Calu3 (cell line): ENCODE measurements at places on chromosomes 2 and 18. TPM values are rescaled to one million over a fixed set of nuclear protein-coding genes. Genes with fewer than 3 reads are reported as not detected.

DNA sequence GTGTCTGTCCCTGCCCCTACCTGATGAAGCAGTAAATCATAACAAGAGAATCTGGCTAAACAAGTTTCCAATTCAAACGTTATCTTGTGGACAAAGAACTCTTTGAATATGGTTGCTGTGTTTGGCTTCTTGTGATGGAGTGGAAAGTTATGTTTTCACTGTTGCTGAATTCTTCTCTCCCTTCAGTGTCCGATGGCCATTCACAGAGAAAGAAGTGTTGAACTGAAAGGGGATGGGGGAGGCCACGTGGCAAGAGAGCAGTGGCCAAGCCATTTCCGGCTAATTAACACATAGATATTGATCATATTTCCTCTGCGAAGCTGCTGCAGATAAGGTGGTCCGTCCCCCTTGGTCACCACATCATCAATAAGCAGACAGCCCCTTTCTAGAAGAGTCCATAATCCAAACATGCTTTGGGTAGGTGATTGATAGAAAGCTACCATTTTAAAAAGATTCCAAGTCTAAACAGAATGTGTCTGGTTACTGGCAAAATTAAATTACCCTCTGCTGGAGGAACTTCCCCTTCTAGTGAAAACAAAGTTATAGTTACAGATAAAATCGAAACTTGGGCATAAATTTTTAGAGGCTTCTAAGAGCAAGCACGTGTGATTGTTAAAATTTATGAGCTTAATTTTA is 36.9 kb upstream of the FZD7 start:
- peak; percentile 52 for DNase-seq

- DNase-seq = no peak
Measured at GRCh38 chr2:10425699-10426098, 22.4 kb downstream of the ODC1 start.

DNA sequence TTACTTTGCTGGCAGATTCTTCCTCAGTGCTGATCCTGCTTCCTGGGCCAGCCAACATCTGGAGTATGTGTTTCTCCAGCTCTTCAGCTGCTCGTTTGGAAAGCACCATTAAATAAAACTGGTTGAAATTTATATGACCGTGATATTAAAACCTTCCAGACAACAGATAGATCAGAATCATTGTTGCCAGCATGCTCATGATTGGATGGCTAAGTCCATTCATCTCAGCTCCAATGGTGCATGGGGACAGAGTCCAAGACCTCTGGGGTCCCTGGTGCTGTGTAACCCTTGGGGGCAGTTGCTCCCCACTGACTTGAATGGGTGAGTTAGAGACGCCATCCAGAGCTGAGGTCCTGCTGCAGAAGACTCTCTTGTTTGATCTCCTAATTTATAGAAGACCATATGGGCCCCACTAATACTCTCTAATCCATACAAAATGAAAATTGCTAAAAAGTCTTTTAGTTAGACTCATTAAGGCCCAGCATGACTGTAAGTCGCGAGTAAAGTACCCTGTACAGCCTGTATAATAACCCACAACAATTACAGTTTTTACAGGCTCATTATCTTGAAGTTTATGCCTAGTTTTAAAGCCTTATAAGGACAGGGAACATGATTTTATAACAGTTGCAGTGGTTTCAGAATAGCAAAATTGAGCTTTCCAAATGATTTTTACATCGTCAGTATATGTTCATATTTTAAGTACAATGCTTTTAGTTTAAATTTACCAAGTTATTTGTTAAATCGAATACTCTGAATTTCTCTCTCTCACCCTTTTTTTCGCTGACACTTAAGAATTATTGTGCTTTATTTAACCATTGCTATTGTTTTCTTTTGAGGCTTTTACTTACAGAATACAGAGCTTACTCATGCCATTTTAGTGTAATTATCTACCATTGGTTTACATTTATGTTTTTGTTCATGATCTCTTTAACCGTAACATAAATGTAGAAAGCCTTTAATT is 60.0 kb downstream of the CABLES1 start:
- no peak for DNase-seq

Gene PLEKHH2
- 20.7 and 21.2 TPM in 2 replicates for total RNA-seq

GRCh38 chr2:195319548-195320412 is 337.2 kb upstream of the SLC39A10 start:
- DNase-seq = no peak

- no peak for DNase-seq
Measured at GRCh38 chr2:55887901-55888624, 35.5 kb downstream of the EFEMP1 start.

Gene PLCD4
- 0.38 and 0.95 TPM in 2 replicates for total RNA-seq

Gene HOXD4
- total RNA-seq = not detected in 2 replicates

Gene CFC1
- total RNA-seq = not detected in 2 replicates

- DNase-seq = no peak
Measured at GRCh38 chr2:108585436-108585835, 51.2 kb downstream of the LIMS1 start.

DNA sequence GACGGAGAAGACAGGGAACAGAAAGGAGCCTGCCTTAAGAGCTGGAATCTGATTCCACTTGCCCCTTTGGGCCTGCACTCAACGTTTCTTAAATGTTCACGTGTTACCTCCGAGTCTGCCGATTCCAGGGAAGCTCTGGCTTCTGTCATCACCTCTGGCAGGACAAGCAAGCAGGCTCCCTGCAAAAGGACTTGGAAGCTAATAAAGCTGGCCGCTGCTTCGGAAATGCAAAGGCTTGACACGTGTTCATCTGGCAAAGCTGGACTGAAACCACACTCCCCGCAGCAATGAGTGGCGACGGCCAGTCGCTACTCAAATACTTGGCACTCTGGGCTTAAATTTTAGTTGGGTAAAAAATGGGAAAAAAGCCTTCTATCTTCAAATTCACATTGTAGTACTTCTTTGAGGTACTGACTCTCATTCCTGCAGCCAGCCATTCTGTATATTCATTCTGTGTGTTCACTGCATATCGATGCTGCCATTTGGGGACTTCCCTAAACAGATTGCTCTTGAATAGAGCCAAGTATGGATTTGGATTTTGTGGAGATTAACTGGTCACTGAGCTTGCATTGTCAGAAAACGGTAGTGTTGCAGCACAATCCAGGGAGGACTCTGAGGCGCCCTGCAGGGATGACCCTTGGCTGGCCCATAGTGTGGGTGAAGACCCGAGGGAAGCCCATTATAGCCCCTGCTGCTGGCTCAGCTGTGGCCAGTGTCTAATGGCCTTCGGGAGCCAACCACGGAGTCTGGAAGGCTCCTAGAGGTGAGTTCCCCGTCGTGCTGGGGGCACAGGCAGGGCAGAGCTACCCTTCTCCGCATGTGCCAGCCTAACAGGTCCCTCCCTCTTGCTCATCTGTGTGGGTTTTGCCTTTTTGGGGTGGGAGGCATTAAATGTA is 231.5 kb downstream of the PRKCE start:
- no peak for DNase-seq

GRCh38 chr2:119218478-119219064 is 5.1 kb upstream of the STEAP3 start:
- peak; percentile 30 for DNase-seq

Gene SOS1
- 36.8 and 40.0 TPM in 2 replicates for total RNA-seq

- no peak for DNase-seq
Measured at GRCh38 chr2:6425032-6425431, 440.7 kb downstream of the CMPK2 start.

GRCh38 chr18:7117390-7118355 is at the start of gene LAMA1:
TSS of gene LAMA1 (minus strand) at chr18:7117797. CDS start at chr18:7117720, 77 bp downstream.
- DNase-seq = no peak

DNA sequence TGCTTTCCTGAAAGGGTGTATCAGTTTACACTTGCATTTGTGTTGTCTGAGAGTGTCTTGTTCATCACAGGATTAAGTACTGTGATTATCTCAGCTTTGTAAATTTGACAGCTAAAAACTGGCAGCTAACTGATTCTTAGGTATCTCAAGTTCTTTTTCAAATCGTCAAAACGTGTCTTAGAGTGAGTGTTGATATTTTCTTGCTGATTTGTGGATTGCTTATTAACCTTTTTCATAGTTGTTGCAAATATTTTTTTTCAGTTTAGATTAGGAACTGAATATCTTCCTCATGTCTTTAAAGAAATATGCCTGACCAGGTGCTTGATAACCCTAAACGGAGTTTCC is 41.9 kb downstream of the LRRFIP1 start:
- DNase-seq = no peak

Gene C1QL2
- total RNA-seq = not detected in 2 replicates

DNA sequence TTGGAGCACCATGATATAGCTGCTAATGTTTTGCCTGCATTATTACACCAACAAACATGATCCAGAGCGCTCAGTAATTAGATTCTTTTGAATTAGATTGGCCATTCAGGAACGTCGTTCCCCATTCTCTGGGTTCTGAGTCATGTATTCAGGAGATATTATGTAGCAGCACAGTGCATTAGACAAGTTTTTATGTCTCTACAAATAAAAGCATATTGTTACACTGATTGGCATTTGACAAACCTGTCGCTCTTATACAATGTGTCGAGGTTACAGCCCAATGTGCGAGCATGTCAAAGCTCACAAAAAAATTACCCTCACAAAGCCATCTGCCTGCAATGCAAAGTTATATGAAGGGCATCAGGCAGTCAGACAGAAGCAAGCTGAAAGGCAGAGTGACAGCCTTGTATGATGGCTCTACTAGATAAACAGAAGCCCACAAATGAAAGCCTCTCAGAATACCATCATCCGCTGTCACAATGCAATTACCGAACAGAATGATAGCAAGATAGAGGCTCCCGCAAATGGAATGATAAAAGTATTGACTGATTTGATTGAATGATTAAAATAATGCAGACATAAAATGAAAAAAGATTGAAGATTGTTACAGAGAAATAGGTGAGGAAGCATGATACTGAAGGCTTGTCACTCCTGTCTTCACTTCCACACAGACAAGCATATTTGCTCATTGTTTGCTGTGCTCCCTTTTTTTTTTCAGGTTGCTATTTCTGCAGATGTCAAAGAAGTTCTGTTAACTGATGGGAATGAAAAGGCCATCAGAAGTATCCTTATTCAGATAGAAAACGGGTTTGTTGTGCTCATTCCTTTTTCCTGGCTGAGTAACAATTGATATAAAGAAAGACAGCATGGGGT is 234.6 kb upstream of the SIX3 start:
- no peak for DNase-seq

Gene REEP1
- total RNA-seq = 4.7 and 5.3 TPM in 2 replicates

DNA sequence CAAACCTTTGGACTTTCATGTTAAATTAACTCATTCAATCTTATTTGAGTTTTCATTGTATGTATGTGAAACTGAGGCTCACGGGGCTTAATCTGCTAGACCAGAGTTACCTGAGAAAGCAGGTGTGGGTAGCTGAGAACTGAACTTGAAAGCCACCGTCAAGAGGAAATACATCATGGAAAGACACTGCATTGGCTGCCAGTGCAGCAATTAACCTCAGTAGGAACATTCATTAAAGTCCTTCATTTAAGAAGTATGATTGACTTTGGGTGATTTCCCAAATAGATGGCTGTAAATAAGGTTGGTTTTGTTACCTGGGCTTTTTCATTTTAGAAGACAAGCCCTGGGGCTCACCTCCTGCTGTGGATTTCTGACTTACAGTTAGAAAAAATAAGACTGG is 36.5 kb upstream of the MGAT5 start:
- no peak for DNase-seq

Gene TGFBRAP1
- 24.3 and 24.5 TPM in 2 replicates for total RNA-seq

DNA sequence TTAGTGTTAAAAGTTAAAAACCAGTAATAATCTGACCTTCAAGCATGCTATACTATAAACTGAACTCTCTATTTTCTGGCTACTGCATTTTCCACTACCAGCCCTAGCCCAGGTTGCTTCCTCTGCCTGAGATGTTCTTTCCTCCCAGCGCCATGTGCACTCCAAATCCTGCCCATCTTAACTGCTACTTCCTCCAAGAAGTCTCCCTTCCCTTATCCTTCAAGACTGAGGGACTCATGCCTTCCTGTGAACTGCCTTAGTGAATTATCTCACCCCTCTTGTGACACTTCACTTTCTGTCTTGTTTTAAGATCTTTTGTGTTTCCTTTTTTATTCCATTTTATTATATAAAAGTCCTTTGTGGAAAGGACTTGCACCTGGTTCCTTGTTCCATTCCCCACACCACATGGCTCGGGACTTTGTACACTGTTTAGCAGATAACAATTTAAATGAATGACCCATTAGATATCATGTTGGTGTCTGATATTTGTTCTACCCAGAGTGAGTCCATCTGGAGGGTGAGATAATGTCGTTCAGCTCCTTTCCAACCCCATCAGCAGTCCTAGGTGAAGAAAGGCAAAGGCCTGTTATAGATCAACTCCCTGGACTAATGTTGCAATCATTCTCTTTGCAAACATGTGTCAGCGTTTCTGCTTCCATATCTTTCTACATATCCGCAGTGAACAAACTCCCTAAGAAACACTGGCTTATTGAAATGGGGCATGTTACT is 20.9 kb upstream of the AGFG1 start:
- no peak for DNase-seq

DNA sequence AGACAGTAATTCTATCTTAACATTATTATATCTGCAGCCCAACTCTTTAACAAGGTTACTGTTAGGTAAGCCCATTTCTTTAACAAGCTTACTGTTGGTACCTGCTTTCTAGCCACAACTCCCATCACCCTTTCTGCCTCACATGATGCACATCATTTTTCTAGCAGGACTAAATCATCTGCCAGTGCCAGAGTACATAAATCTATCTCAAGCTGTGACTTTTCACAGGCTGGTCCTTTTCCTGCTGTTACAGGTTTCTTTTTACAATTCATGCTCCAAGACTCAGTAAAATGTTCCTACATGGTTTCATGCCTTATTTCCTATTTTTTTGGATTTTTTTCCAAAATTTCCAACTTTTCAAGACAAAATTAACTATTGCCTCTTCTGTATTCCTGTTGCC is 30.4 kb upstream of the ZC3H15 start:
- no peak for DNase-seq

Gene GLI2
- 1.4 and 1.6 TPM in 2 replicates for total RNA-seq

DNA sequence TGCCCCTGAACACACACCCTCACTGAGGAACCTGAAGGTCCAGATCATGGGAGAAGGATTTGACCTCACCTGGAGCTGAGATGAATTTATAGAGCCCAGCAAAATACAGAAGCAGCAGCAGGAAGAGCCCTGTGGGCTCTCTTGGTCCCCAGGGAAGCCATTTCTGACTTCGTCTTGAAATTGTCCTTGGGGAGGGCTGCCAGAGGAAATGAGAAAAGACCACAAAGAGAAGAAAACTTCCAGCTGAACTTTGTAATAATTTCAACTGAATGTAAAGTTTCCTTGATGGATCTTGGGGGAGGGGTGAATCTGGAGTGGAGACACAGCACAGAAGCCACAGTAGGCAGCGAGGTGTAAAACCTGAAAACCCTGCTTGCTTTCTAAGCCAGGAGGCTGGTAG is 500.9 kb upstream of the NXPH2 start:
- no peak for DNase-seq

DNA sequence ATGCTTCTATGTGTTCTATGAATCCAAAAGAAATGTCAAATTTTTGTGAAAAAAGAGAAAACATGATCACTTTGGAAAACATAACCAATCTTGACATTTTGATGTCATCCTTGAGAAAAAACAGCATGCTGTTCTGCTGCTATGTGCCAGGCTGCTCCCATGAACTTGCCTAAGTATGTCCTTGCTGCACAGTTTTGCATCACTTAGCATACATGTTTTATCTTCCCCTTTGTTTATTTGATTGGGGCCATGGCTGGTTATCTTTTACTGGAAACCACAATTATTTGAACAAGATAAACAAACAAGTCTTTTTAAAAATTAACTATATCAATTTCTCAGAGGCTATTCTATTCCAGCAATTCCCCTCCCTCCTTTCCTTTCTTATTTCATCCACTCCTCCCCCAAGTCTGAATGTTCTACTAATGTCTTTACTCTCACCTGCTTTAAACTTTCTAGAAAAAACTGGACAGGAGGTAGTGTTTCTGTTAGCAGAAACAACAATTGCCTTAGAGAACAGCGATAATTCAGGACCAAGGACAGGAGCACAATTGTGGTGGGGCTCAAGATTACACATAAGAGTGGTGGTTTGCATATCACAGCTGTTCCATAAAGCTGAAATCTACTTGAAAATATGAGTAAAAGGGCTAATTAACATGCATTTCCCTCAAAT is 6.7 kb downstream of the AOX1 start:
- no peak for DNase-seq
